OCI-LY7 (cell line): ENCODE measurements at places on chromosomes 2 and 18.

- DNase-seq: no peak
These were observed 7.4 kb upstream of the RHOB start for GRCh38 chr2:20439503-20439902.

DNA sequence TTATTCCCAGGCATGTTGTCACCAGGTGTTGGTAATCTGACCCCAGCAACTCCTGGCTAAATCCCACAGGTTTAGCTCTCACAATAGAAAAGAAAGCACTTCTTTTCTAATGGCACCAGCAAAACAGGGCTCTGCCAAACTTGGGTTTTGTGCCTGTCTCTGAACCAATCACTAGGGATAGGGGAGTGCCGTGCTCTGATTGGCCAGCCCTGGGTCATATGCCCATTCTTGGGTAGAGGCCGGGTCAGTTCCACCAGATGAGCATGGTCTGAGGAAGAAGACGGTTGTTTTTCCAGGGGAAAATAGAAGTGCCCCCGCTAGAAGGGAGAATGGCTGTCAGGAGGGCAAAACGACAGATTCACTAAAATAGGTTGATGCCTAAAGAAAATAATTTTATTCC, 14.7 kb downstream of the CDK15 start:
- no peak for DNase-seq

GRCh38 chr18:55672574-55673361, 84.8 kb upstream of the TCF4 start:
- no peak for DNase-seq

DNA sequence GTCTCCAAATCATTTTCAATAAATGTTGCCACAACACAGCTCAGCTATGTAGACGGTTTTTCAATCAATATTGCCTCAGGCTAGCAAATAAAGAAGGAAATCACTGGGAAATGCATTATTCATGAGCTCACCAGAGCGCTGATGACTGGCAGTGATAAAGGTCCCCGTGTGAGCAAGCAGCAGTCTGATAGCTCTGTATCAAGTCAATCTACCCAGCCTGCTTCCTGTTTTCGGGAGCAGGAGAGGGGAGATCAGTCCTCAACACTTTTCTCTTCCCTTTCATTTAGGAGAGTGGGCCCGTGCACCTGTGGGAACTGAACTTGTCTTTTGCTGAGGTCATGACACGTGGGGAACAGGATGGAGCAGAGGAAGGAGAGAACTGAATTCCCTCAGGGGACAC, 253.9 kb upstream of the SIX2 start:
- DNase-seq: peak; percentile 55

DNA sequence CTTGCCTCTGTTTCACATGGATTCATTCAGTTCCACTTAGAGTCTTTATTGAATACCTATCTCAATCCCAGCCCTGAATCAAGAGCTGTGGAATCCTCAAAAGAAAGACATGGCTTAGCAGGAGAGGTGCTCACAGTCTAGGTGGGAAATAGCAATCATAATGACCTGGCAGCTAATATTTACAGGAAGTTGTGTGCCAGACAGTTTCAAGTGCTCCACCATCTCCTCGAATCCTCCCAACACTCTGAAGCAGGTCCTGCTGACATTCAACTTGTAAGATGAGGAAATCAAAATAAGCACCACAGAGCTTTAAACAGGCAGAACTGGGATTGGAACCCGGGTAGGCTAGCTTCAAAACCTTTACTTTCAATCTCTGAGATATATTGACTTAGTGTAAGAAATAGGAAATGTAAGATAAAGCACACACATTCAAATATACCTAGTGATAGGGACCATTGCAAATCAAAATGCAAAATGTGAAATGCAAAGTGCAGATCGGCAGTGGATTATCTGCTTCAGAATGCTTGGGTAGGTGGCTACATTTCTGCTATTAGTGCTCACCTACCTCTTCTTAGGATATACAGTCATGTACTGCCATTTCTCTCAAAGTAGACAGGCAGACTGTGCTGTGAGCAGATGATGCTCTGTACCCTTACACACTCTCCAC, 182.0 kb downstream of the PRKCE start:
- peak; percentile 31 for DNase-seq

- no peak for DNase-seq
These were observed at the start of gene PPM1B for GRCh38 chr2:44168681-44169154. TSS of gene PPM1B (plus strand) at chr2:44168875. CDS start at chr2:44201200, 32,325 bp downstream.

DNA sequence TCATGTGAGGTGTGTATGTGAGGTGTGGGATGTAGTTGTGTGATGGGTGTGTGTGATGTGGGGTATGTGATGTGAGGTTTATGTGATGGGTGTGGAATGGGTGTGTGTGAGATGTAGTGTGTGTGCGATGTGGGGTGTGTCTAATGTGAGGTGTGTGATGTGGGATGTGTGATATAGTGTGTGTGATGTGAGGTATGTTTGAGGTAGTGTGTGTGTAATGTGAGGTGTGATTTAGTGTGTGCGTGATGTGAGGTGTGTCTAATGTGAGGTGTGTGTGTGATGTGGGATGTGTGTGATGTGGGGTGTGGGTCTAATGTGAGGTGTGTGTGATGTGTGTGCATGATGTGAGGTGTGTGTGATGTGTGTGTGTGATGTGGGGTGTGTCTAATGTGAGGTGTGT, 55.3 kb downstream of the TWIST2 start:
- no peak for DNase-seq

DNA sequence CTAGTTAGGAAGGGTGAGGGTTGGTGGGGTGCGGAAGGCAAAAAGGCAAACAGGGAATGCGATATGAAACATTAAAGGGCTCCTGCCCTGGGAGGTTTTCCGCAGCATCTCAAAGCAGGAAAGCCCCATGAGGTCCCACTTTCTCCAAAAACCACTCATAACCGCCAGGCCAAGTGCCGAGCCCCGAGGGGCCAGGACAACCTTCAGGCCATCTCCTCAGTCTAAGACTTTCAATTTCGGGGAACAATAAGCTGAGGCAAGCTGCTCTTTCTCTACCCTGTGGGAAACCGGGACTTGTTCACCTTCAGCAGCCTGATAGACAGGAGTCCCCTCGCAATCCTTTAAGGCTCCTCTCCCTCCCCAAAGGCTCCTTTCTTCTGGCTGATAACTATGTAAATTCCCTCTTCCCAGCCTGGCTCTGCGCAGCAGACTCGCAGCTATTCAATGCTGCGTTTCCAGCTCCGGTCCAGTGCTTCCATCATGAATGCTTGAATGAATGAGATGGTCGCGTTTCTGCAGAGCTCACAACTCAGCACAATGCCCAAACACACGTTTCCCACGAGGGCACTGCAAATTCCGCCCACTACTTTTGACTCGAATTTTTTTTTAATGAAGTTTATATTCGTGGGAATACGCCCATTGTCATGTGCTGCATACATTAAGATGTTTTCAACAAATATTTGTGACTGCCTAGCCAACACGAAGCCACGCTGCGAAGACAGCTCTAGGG, 1.4 kb downstream of the LAMA1 start:
- DNase-seq: no peak

DNA sequence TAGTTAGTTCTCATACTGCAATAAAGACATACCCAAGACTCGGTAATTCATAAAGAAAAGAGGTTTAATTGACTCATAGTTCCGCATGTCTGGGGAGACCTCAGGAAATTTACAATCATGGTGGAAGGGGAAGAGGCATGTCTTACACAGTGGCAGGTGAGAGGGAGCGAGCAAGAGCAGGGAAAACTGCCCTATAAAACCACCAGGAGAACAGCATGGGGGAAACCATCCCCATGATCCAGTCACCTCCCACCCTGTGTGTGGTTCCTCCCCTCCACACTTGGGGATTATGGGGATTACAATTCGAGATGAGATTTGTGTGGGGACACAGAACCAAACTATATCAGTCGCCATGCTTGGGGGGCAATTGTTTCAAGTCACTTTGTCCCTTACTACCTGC, 1.1 kb upstream of the SSB start:
- DNase-seq: no peak

DNA sequence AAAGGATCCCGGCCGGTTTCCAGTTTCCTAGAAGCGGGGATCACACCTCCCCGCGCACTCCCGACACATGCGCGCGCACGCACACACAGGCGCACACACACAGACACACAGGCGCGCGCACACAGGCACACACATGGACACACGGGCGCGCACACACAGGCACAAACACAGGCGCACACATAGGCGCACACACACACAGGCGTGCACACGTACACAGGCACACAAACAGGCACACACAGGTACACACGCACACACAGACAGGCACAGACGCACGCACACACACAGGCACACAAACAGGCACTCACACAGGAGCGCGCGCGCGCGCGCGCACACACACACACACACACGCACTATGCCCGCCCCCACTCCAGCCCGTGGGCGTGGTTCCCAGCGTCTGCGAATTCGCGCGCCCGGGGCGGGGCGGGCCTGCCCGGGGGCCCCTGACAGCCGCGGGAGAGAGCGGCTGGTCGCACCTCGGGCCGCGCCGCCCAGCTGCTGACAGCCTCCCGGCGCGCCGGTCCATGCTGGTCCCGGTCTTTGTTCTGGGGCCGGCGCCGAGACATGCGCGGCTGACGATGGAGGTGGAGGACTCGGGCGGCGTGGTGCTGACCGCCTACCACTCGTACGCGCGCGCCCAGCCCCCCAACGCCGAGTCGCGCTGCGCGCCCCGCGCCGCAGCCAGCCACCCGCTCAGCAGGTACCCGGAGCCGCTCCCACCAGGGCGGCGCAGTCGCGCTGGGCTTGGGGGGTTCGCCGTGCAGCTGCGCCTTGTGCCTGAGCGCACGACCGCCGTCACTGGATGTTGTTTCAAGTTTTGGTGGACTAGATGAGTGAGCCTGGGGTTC, at the start of gene ARHGAP28:
TSS of gene ARHGAP28 (plus strand) at position 470 of the 845 bp plus-strand sequence. CDS start at position 576, 106 bp downstream.
- no peak for DNase-seq

DNA sequence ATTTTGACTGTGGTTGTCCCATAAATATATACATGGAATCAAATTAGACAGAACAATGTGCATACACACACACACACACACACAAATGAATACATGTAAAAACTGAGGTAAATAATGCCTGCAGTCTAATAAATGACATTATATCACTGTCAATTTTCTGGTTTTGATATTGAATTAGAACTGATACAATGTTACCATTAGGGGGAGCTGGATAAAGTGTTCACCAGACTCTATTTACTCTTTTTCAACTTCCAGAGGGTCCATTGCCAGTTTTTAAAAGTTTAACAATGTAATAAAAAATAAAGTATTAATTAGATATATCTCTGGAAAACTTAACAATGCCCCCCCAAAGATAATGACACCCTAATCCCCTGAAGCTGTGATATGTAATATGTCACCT, 1666.8 kb upstream of the TMEFF2 start:
- no peak for DNase-seq

GRCh38 chr2:3505771-3506170, 13.6 kb downstream of the ADI1 start:
- DNase-seq: no peak

DNA sequence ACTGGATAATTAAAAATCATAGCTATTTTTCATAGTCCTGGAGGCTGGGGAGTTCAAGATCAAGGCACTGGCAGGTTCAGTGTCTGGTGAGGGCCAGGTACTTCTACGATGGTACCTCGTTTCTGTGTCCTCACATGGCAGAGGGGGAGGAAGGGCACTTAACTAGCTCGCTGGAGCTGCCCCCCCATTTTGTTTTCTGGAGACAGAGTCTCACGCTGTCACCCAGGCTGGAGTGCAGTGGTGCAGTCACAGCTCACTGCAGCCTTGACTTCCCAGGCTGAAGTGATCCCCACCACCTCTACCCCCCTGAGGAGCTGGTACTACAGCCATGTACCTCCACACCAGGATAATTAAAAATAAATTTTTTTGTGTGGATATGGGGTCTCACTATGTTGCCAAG, 40.3 kb downstream of the ASB1 start:
- DNase-seq: no peak

DNA sequence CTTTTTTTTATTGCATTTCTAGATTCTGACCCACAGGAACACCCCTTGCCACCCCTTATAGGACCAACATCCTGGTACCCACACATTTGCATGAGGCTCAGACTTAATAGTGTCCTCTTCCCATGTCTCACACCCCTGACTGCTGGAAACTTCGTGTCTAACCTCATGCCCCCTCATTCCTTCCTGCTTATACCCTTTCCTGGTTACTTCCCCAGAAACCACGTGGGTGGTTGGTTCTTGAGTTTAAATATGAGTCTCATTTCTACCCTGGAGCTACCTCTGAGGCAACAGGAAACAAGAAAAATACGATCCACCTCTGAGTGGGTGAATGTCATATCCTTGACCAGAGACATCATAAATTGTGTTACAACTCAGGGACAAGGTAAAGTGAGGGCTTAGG, 1.6 kb downstream of the TNP1 start:
- no peak for DNase-seq

DNA sequence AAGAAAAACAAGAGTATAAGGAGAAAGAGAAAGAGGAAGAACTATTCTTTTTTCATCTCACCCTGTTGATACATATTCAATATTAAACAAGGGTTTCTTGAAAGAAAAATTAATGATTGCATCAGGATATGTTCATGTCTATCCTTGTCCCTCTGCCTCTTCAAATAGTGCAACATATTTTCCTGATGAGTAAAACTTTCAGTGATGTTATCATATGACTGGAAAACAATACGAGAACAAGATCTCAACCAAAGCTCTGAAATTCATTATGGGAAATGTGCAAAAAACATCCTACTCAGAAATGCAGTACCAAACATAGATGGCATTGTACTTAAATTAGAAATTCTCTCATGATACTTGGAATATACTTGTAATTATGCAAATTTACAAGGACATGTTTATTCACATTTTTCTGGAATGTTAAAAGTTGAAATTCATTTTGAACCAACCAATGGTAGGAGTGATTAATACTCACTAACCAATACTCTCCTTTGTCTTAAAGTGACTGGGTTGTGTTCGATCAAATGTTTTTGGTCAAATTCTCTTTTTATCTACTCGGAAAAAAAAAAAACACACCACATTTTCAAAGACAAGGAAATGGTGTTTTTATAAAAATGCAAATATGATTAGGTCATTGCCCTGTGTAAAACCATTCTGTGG, 148.9 kb upstream of the GULP1 start:
- DNase-seq: no peak

- DNase-seq: no peak
These were observed 93.0 kb upstream of the GLI2 start for GRCh38 chr2:120642646-120643045.

DNA sequence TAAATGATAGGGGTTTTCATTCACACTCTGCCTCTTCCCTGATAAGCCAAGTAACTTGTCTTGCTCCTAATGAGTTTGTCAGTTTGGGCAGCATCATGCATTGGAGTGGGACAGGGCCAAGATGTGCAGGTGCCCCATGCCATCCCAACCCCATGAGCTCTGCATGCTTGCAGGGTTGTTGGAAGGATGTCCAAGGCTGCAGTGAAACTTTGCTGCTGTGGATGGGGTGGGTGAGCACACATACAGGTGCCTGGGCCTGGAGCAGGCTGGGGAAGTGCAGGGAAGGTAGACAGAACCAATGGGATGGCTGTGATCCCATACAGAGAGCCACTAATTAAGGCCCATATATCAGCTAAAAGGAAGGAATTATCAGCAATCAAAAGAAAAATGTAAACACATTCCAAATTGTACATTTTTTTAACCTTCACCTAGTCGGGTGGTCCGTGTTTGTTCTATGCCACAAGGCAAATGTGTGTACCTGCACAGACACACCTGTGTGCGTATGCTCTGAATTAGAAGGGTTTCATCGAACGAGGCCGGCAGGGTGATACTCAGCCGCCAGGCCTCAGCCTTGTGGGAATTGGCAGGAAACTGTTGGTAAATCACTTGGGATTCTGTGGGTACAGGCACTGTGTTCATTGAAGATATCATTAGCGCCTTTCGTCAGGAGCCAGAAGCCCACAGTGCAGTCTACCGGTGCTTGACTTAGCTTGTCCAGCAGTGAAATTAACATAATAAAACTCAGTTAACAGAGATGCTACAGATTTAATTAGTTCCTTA, 342.9 kb downstream of the MYCN start:
- DNase-seq: no peak
